ENCODE measurements at places on chromosomes 4 and X.

- no peak for DNase-seq
Measured at GRCh38 chr4:169115897-169116254, 105.8 kb upstream of the CBR4 start.

- DNase-seq, result no peak
Measured at GRCh38 chrX:47483306-47484268, 565 bp upstream of the ZNF41 start.

DNA sequence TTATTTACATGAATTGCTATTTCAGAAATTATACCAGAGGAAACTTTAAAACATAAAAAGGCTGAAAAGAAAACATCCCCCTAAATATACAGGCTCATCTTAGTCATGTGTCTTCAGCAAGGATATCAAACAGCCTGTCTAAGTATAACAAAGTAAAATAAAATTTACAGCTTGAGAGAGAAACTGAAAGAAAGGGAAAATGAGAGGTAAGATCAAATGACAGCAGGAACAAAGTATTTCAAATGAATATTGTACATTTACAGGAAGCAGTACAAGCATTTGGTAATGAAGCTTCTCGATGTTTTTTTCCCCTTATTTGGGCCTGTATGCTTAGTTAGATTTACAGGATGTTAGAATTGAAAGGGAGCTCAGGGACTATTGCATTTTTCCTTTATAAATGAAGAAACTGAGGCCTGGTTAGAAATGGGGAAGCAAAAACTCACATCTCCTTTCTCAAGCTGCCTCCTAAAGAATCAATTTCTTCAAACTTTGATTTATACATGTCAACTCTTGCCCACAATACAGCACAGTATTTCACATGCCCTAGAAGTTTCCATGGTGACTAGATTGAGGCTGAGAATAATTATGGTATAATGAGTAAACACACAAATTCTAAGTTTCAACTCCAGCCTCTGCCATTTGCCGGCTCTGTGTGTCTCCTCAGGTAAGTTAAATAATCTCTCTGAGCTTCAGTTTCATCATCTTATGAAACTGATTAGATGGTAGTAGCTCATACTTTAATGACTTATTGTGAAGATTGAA is 29.3 kb downstream of the DAPP1 start:
- DNase-seq, result no peak

- DNase-seq, result no peak
Measured at GRCh38 chr4:46390355-46391058, 579 bp upstream of the GABRA2 start.

DNA sequence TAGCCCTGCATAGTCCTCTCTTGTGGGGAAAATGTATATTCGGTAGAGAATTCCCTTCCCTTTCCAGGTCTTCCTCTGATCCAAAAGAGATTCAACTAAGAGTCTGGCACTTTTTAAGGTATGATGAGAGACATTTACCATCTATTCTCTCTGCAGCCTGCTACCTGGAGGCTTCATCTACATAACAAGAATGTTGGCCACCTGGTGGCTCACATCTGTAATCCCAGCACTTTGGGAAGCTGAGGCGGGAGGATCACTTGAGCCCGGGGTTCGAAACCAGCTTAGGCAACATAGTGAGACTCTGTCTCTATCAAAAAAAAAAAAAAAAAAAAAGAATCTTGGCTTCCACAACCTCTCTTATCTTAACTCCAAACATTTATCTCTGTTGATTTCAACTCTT is 40.4 kb upstream of the NOCT start:
- DNase-seq, result no peak

DNA sequence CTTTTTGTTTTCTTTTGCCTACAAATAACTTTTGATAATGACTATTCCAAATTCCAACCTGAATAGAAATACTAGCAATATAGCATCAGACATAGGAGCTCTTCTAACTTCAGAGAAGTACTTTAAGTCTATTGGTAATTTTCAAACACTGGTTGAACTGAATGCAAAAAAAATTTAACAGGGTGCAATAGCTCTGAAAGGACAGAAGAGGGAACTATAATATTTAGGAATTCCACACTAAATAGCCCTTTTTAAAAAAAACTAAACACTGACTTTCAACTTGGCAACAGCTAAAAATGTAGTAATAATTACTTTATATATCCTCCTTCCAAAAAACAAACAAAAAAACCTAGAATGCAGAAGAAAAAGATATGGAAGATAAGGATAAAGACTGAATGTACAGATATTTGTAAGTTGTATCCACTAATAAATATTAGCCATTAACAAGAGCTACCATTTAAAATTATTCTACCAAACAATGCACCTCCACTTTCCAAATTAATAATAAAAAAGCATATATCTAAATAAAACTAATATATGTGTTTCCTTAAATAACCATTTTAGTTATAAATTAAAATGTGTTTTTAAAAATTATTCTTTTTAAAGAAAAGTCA is 81.4 kb downstream of the FBXW7 start:
- no peak for DNase-seq

DNA sequence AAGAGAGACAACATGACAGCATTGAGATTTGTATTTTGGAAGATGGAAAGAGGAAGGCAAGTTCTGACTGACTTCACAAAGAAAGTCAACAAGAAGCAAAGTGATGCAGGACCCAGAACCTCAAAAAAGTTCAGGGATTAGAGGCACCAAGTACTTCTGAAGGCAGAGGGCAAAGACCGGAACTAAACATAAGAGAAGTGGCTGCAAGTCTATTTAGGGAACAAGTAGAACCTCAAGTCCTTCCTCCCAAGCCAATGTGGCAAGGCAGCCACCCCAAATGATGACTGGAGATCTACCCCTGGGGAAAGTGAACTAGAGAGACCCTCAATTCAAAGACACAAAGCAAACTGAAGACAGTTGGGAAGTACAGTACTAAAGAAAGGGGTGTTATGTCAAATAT is 46.6 kb downstream of the SLC39A8 start:
- DNase-seq, result no peak

- DNase-seq, result no peak
Measured at GRCh38 chr4:108315694-108316093, 147.0 kb upstream of the LEF1 start.

DNA sequence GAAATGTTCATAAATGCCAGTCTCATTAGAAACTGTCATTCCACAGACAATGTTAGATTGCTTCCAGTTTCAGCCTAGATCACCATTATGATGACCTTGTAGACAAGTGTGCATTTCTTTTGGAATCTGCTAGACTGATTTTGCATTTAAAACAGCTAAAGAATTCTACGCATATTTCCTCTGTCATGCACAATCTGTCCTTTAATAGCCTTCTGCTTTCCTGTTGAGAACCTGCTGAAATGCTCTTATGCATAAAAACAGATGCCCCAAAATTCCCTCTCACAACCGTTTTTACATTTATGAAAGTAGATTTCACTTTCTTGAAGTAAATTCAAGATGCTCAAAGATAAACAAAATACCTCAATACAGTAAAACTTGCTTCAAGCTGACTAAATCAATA is 673.3 kb downstream of the GALNTL6 start:
- no peak for DNase-seq

DNA sequence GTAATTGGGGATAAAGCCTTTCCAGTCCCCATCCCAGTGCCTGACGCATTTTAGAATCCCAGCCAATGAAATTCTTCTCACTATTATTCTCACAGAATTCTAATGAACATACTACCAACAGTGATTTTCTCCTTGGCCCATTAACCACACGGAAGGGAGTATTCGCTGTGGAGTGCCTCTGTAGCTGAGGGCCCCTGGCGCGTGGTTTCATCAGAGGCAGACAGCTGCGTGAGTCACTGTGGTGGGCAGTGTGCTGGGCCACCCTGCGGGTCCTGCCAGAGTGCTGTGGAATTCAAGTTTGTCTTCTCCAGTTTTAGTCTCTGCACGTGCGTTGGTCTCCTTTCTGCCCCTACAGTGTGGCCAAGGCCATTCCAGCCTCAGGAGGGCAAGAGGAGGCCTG is 335.4 kb upstream of the FAT1 start:
- DNase-seq, result no peak

DNA sequence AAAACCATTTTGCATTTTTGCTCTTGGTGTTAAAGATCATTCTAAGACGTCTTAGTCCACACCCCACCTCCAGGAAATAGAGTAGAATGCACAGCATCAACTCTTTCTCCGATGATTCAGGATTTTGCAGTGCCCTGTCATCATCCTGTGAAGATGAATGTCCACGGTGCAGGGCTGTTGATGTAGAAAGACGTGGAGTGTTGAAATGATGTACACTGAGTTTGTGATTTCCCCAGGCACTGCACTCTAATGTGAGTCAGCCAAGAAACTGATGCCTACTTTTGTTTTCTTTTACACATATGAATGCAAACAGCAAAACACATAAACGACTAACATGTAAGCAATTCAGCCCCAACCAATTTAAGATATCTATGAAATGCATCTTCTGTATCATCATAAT is 10.5 kb downstream of the LGI2 start:
- DNase-seq, result no peak

- DNase-seq, result no peak
Measured at GRCh38 chr4:8317474-8317873, 47.9 kb downstream of the HTRA3 start.

DNA sequence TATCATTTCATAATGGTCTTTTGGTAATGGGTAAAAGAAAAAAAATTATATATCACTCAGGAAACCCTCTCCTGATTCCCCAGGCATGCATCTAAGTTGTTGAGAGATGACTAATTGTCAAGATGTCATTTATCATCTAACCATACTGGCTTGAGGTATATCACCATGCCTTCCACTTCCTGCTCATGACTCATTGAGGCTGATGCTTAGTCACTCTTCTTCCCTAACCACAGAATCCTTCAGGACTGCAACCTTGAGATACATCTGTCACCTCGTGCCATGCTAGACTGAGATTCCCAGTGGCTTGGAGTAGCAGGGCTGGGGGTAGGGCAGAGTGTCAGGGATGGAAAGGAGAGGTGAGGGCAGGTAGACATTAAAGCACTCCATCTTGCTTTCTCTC is 782.5 kb upstream of the INTU start:
- no peak for DNase-seq

DNA sequence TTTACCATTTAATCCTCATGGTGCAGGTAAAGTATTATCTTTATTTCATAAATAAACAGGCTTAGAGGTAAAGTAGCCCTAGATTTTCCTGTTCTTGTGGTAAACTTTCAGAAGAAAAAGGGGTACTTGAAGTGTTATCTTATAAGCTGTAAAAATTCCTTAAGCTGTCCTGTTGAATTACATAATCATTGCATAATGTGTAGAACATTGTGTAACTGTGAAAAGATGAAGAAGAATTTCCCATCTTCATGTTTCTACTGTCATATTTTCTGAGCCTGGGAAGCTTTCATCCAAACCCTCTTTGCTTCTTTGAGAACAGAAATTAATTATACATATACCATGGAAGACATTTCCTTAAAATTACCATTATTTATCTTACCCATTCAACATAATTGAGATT is 90.5 kb downstream of the ELOVL6 start:
- no peak for DNase-seq

DNA sequence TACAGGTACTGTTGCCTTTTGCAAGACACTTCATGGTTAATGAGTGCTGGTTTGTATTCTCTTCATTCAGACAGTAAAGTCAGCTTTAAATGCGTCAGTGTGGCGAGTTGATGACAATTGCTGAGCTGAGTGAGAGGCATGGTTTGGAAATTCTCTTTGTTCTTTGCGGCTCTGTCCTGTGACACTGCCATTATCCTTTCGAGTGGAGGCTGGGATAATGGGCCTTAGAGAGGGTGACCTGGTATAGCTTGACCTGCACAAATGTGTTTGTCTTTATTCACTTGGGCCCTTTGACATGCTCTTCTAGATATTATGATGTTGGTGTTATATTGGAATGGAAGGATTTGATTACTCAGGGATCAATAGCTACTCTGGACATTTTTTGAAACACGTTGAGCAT is 208.5 kb upstream of the FAT1 start:
- DNase-seq, result no peak

- DNase-seq, result no peak
Measured at GRCh38 chr4:127364397-127364796, 268.4 kb upstream of the INTU start.

GRCh38 chr4:103934178-103934789 is 214.5 kb upstream of the TACR3 start:
- no peak for DNase-seq

- DNase-seq, result no peak
Measured at GRCh38 chrX:69020316-69020715, 144.9 kb downstream of the PJA1 start.

GRCh38 chrX:49276671-49277534 is 7.3 kb downstream of the PPP1R3F start:
- DNase-seq, result no peak

All from liver (tissue), 10 donors.